ENCODE measurements at places on chromosomes 3 and 15.

GRCh38 chr3:57555306-57555705, 768 bp upstream of the PDE12 start:
- DNase-seq, result no peak

- DNase-seq, result no peak
Observed at GRCh38 chr15:51200792-51201191, 106.1 kb upstream of the TNFAIP8L3 start.

DNA sequence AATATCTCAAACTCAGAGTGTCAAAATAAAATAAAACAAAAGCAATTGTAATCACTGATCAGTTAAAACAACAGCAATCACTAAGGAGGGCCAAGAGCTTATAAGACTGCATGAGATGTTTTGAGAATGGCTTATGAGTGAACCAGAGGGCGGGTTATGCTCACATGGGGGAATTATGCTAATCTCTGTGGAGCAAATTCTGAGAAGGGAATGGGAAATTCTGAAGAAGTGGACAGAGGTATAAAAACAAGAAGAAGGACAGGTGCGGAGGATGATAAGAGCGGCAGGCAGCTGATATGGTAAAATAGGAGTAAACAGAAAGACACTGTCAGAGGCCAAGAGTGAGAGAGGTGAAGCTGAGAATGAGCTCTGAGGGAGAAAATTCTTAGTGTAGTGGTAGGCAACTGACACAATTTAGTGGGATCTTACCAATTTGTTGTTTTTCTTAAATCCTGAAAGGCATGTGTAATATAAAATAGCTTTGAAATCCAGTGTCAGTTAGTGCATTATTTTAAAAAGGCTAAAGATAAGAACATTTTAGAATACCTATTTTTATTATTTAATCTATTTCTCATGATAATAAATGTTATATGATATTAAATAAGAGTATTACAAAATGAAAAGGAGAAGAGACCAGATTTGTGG, 133.8 kb downstream of the SPATA16 start:
- DNase-seq, result no peak

- no peak for DNase-seq
Observed at GRCh38 chr3:189794518-189794917, 163.3 kb downstream of the TP63 start.

- no peak for DNase-seq
Observed at GRCh38 chr15:79093352-79093935, 2.9 kb upstream of the RASGRF1 start.

GRCh38 chr3:58638591-58638990, 28.0 kb downstream of the FAM3D start:
- no peak for DNase-seq

- DNase-seq, result no peak
Observed at GRCh38 chr15:92643849-92644815, 11.4 kb downstream of the FAM174B start.

GRCh38 chr3:56810577-56811545, 9.1 kb upstream of the ARHGEF3 start:
- no peak for DNase-seq

Measured in fibroblast of skin of left quadriceps (primary cell).